ENCODE measurements at places on chromosomes 7 and 10. TPM values are rescaled to one million over a fixed set of nuclear protein-coding genes. Genes with fewer than 3 reads are reported as not detected.

DNA sequence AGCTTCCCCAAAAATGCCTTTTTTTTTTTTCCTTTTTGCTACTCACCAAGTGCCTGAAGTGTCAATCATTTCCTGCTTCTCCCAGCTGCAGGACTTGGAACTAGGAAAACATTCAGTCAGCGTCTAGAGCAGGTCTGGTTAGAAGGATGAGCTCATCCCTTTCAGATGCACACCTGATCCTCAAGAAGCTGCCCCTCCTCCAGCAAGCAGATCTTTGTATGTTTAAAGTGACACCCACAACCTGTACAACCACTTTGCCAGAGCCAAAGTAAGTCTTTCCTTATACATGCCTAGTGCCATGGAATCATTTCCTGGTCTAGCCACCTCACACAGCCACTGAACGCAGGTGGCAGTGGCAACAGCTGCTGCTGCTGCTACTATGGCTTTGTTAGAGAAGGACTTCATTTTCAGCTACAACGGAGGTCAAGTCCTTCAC is 10.4 kb upstream of the USP54 start:
- DNase-seq: no peak

DNA sequence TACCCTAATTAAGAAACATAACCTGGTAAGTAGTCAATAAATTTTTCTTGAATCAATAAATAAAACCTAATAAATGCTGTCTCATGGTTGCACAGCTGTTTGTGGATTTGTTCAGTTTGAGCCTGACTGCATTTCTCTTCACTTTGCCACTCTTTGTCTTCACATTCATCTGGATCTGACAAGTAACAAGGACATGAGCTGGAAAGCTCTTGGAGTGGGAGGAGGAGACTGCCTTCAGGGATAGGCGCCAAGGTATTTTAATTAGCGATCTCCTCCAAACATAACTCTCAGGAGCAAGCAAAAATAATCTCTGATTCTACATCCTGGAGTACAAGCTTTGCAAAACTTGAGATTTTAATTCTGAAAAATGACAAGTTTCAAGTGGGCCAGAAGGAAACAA is 251.0 kb downstream of the BMPER start:
- no peak for DNase-seq

- no peak for DNase-seq
Measured at GRCh38 chr7:157745721-157746709, 409.2 kb downstream of the DNAJB6 start.

DNA sequence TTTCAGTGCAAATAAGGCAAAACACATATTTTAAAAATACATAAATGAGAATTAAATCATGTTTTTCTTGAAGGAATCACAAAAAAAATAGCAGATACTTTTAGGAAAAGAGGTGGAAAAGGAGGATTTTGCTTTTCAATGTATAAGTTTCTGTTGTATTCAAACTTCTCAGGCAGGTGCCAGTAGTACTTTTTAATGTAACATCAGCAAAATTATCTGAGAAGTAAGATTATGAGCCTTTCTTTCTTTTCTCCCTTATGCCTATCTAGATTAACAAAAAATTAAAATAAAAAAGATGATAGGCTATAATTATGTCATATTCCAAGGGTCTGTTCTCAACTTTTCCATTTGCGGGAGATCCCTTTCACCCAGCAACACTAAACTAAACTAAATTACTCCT is 2.6 kb downstream of the DRGX start:
- no peak for DNase-seq

DNA sequence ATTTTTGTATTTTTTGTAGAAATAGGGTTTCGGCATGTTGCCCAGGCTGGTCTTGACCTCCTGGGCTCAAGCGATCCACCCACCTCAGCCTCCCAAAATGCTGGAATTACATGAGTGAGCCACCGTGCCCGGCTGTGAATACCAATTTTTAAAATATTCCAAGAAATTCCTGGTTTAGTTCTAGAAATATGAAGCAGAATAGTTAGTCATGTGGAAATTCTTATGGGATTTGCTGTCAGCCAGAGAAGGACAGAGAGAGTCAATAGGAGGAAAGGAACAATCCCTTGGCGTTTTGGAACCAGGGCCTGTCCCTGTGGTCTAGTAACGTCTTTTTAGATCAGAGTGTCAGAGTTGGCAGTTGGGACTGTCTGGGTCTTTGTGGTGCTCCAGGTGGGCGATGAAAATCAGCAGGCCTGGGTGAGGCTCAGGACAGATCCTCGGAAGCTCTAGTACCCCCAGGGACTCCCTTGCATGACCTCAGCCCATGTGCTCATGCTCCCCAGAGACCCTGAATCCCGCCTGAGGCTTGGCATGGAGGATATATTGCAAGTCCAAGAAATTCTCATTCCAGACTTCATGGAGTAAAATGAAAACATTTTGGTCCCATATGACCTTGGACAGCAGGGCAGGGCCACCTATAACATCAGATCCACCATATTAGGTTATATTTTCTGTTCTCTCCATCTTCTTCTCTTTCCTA is 7.8 kb downstream of the NODAL start:
- DNase-seq: no peak

DNA sequence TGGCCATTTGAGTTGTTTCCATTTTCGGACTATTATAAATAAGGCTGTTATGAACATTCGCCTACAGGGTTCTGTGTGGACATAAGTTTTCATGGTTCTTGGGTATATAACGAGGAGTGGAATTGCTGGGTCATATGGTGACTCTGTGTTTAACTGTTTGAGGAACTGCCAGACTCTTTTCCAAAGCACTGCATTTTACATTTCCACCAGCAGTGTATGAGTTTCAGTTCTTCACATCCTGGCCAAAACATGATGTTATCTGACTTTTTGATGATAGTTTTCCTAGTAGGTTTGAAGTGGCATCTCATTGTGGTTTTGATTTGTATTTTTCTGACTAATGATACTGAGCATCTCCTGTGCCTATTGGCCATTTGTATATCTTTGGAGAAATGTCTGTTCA is 5.4 kb downstream of the SUV39H2 start:
- no peak for DNase-seq

GRCh38 chr7:92647011-92647625 is 56.9 kb upstream of the FAM133B start:
- DNase-seq: no peak

GRCh38 chr7:155988416-155988815 is 176.2 kb upstream of the SHH start:
- DNase-seq: no peak

- no peak for DNase-seq
Measured at GRCh38 chr10:24494236-24494635, 229.5 kb downstream of the ARHGAP21 start.

DNA sequence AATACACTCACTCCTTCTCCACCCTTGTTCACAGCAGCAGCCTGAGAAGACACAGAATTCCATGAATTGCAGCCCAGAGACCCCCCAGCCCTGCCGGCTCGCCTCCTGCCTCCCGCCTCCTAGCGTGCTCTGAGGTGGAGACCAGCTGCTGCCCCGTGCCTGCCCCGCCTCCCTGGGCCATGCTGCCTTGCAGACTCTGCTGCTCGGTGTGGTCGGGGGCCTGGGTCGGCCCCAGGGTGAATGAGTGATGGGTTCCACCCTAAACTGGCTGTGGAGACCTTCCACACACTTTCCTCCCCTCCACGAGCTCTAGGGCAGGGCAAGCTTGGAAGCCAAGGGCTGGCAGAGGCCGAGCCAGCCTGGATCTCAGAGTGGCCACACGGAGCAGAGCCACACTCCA is 479.3 kb downstream of the DNAJB6 start:
- no peak for DNase-seq

DNA sequence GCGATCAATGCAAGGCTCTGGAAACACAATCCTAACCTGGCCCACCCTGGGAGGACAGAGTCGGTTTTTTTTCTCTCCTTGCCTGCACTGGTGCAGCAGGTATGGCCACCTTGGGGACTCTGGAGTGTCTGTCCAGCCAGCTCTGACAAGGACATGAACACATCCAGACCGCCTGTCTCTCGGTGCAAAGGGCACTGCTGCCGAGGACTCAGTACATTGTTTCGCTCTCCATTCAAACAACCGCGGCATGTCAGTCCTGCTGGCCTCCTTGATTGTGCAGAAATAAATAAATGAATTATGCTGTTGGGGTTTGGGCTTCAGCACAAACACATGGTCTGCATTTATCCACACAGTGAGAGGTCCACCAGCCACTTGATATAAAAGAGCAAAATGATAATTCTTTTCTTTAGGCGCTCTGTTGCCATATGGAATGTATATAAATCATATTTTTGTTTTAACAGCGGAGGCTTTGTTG is 565.2 kb downstream of the KCNMA1 start:
- DNase-seq: no peak

- DNase-seq: no peak
Measured at GRCh38 chr7:140638173-140638791, 2.3 kb downstream of the DENND2A start.

GRCh38 chr7:40899636-40900507 is 765.1 kb downstream of the SUGCT start:
- DNase-seq: no peak

DNA sequence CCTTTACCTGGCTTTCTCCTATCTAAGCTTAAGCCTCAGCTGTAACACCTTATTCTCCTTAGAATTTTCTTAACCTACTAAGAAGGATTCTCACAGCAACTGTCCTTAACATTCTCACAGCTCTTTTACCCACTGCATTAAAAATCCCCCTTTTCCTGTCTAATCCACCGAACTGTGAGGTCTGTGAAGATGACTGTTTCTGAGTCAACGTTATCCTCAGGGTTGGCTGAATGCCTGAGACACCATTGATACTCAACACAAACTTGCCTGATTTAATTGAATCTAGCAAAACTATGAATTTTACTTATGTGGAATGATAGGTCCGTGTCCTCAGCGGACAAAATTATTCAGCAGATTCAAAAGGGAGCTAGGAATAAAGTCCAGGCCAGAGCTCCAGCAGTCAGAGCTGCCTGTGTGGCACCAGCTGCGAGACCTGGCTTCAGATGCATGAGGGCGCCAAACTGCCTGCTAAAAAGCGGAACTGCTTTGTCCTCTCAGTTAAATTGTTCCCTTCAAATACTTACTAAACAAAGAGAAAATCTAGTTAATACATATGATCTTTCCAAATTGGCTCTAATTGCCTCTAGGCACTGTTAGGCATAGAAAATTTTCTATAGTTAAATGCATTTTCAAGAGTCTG is 33.4 kb upstream of the VWDE start:
- DNase-seq: peak; percentile 32

DNA sequence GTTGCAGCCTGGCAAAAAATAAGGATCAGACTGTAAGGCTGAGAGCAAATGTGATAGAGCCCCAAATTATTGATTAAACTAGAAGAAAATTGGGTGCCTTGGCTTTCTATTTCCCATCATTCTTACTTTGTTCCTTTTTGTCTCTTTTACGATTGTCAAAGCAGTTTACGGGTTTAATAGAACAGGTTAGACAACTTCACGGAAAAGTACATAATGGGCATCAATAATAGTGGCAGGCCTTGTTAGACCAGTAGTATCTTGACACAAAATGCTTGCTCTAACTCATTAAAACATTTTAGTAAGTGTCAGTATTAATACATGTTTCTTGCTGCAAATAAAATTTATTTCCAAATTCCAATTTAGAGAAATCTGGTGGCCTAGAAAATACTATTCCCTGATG is 14.5 kb upstream of the GGCT start:
- DNase-seq: no peak

GRCh38 chr7:85749696-85750453 is 563.0 kb upstream of the SEMA3D start:
- DNase-seq: peak; percentile 20

GRCh38 chr10:97128039-97128492 is 57.7 kb downstream of the SLIT1 start:
- DNase-seq: peak; percentile 14

GRCh38 chr10:128854963-128855362 is 612.1 kb upstream of the MGMT start:
- DNase-seq: peak; percentile 83

DNA sequence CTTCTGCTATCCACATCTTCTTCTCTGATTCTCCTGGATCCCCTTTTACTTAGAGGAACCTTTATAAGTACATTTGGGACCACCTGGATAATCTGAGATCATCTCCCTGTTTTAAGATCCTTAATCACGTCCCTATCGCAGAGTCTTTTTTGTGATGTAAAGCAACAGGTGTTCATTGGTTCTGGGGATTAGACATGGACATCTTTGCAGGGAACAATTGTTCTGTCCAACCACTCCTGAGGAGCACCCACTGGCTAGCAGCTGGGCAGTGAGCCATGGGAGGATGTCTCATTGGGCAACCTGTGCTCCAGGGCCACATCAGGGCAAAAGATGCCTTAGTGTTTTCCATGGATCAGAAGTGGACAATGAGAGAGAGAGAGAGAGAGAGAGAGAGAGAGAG is 56.0 kb downstream of the ZNF800 start:
- no peak for DNase-seq

DNA sequence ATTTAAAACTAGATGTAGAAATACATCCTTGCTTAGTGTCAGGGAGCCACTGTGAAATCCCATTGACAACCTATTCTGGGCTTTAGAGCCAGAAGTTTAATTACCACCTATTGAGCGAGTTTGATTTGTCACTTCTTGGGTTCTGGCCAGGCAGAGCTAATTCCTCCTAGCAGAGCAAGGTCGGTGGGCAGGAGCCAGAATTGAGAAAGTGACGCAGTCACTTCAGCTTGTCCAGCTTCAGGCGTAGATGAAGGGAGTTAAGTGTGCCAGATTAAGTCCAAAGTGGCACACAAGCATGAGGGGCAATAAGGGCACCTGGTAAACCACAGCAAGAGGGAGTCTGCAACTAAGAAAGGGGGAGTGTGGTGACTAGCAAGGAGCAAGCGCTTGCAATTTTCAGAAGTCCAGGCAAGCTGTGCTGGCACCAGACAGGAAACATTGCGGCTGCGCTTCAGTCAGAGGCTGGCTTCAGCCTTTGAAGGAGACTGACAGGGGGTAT is 119.4 kb downstream of the ST7 start:
- peak; percentile 94 for DNase-seq

GRCh38 chr10:110425684-110426293 is 71.9 kb upstream of the DUSP5 start:
- no peak for DNase-seq

DNA sequence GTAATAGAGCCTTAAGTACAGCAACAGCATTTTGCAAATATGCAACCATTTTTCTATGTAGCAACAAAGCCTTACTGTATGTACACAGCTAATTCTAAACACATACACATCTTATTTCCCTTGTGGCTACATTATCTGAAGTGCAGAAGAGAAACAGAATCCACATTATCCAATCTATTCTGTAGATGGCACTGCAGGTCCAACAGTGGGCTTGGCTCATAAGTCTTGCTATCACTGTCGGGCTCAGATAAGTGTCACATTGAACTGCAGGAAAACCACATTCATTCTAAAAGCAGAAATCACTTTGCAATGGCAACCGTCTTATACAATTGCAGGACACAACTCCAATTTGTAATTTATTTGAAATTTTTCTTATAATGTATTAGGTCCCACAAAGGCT is 109.8 kb upstream of the NOBOX start:
- DNase-seq: peak; percentile 42

- DNase-seq: peak; percentile 81
Measured at GRCh38 chr10:88114368-88114767, 250.9 kb downstream of the PTEN start.

Gene SH2D4B
- 0.07 TPM for total RNA-seq

Gene TAS2R39
- total RNA-seq: not detected

Gene TAS2R4
- total RNA-seq: 0.56 TPM

Gene OPALIN
- total RNA-seq: not detected

Gene FGFR2
- total RNA-seq: 1.6 TPM

Gene AKR1C4
- not detected for total RNA-seq

Gene OR2A12
- not detected for total RNA-seq

Gene MET
- total RNA-seq: 5.7 TPM

Gene GRB10
- 0.41 TPM for total RNA-seq

Gene FKBP6
- total RNA-seq: not detected
